ENCODE measurements at places on chromosomes 6 and 20.

GRCh38 chr20:46974669-46975434 is 80.2 kb downstream of the EYA2 start:
- DNase-seq: no peak

DNA sequence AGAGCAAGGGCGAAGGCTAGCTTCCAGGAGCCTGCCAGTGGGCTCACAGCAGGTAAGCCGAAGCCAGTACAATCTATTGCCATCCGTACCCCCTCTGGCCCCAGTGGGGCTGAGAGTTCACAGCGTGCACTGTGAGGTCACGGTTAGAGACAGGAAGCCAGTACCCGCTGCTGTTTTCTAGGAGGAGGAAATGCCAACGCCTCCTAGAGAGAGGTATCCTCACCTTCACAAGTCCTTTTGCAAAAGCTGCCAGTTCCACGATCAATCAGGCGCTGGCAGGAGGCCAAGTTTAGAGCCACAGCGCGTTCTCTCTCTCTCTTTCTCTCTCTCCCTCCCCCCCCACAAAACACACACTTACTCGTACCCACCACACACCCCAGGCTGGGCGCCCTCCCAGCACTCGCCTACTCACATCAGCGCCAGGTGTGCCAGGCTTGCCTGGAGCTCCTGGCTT is 22.5 kb downstream of the COL9A1 start:
- DNase-seq: peak; percentile 42

DNA sequence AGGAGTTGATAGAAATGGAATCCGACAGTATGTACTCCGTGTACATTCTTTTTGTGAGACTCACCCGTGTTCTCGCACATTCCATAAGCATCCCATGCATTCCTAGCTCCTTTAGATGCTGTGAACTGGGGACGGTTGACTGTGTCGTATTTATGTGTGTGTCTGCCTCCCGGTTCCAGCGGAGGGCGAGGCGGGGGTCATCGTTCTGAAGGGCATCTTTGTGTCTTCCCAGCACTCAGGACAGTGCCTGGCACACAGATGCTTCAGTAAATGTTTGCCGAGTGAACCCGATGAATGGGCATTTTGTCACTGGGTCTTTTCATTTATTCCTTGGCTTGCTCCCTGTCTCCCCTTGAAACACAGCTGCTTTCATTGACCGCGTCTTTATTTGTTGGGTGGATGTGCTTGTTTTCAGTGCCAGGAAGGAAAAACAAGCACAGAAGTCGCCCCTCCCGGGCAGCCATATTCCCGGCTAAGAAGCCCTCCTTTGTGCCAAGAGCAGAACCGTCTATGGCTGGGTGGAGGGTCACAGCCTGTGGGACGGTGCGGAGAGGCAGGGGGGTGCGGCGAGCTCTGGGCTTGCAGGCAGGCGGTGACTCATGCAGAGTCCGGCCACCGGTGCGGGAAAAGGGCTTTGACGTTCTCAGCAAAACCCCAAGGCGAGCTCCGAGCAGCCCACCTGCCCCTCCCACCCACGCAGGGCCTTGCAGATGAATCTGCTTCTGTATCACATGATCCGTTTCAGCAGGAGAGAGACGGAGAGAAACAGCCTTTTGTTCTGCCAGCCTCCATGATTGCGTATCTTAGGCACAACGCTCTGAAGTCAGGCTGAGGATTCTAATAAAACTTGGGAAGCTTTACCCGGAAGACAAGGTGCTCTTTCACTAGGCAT is 11.2 kb upstream of the PSMG4 start:
- DNase-seq: no peak

DNA sequence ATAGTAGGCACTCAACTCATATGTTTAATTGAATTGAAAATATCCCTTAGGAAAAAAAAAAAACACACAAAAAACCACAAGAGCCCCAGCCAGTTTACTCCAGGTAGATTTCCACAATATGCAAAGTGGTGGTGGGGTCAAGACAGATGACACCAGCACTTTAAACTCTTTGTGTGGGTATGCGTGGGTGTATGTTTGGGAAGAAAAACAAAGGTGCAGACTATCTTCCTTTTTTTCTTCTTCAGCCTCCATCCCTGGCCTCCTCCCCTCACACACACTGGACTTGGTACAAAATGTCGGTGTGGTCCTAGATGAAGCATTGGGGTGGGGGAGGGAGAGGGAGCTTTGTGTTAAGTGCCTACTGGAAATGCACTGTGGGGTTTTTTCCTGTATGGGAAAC is 42.2 kb upstream of the CDKAL1 start:
- DNase-seq: no peak

- no peak for DNase-seq
Measured at GRCh38 chr6:26569433-26569764, 27.4 kb upstream of the ABT1 start.

- no peak for DNase-seq
Measured at GRCh38 chr6:22189946-22190345, 106.9 kb downstream of the PRL start.

DNA sequence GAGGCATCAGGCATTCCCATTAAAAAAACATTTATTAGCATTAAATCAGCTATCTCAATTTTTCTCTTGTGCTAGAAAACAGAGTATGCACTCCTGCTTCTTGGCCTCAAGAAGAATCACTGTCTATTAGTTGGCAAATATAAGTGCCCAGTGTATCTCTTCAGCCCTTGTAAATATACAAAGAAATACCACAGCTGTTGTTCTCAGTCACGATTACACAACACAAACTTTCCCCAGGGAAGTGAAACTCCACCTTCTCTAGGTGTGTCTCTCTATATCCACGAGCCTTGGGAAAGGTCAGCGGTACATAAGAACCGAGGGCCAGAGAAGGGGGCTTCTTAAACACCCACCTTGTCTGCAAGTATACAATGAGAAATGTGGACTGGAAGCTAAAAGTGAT is 194.7 kb downstream of the PKHD1 start:
- DNase-seq: no peak

DNA sequence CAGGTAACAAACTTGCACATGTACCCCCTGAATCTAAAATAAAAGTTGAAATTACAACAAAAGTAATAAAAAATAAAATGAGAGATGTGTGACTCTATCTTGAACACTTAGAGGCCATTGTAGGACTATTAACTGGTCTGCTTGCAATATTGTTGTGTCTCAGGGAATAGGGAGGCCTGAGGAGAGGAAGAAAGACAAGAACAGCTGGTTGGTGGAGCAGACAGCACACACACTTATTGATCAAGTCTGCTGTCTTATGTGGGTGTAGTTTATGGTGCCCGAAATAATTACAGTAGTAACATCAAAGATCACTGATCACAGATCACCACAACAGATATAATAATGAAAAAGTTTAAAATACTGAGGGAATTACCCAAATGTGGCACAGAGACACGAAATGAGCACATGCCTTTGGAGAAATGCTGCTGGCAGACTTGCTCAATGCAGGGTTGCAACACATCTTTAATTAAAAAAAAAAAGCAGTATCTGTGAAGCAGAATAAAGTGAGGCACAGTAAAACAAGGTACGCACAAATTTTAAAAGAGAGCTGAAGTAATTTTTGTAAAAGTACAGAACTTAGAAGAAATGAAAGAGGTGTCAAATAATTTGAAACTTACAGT is 110.1 kb upstream of the HDAC2 start:
- DNase-seq: no peak

- DNase-seq: no peak
Measured at GRCh38 chr6:9961646-9962045, 453.2 kb downstream of the TFAP2A start.

- DNase-seq: peak; percentile 63
Measured at GRCh38 chr6:252775-253535, 39.3 kb upstream of the DUSP22 start.

- DNase-seq: no peak
Measured at GRCh38 chr6:40312213-40313015, 274.8 kb downstream of the LRFN2 start.

- DNase-seq: no peak
Measured at GRCh38 chr6:7267466-7268091, 45.4 kb downstream of the SSR1 start.

- no peak for DNase-seq
Measured at GRCh38 chr20:60867589-60867988, 384.5 kb upstream of the CDH4 start.

GRCh38 chr6:11712760-11713159 is 65.8 kb downstream of the ADTRP start:
- no peak for DNase-seq

- DNase-seq: no peak
Measured at GRCh38 chr6:169292338-169293124, 38.9 kb upstream of the THBS2 start.

DNA sequence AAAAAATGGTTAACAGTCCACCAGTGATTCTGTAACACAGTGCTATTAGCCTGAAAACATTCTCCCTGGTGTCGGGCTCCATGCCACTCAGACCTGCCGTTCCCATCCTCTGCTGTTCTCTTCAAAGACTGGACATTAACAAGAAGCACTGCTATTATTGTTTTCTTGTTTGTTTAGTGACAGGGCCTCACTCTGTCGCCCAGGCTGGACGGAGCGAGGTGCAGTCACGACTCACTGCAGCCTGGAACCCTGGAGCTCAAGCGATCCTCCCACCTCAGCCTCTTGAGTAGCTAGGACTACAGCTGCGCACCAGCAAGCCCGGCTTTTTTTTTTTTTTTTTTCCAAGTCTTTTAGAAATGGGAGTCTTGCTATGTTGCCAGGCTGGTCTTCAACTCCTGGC is 9.6 kb downstream of the RMND1 start:
- DNase-seq: no peak

GRCh38 chr6:148885136-148885865 is 138.5 kb downstream of the UST start:
- DNase-seq: no peak

DNA sequence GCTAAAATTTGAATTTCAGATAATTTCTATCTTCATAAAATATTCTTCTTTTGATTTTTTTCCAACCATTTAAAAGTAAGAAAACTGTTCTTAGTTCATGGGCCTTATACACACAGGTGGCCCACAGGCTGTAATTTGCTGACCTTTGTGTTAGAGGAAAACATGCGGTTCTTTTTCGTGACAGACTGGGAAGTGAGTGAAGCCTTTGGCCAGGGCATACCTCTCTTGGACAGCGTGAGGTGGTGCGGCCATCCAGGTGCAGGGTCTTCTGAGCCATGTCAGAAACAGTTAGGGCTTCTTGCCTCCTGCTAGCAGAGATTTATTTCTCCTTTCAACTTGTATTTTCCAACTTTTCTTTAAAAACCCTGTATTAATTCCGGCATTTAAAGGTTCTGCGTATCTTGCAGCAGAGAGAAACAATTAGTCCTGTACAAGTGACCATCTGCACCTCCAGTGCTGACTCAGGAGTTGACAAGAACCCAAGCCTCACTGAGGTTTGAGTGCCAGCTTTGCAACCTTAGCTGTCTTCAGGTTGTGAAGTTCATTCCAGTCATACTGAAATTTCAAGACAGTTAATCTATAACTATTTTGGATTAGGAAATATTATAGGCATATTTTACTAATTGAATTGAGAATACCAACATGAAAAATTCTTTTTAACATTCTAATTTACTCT is 177.8 kb downstream of the LY86 start:
- no peak for DNase-seq

DNA sequence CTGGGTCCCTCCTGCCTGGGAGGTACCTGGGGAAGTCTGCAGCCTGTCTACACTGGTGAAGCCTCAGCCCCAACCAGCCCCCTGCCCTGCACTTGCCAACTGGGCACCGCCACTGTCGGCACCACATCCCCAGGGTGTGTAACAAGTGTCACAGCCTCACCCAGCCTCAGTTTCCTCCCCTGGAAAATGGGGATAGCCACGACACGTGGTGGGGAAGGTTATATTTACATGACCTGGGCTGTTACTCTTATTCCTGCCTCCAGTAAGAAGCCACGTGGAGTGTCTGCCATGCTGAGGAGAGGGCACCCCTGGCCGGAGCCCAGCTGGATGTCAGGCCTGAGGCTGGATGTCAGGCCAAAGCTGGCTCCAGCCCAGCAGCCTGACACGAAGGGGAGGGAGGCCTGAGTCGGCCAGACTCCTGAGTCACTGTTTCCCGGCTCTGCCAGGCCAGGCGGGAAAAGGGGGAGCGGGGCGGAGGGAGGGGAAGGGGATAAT is 44.9 kb downstream of the SNAI1 start:
- DNase-seq: no peak

- no peak for DNase-seq
Measured at GRCh38 chr6:150297327-150298029, 71.3 kb upstream of the IYD start.

DNA sequence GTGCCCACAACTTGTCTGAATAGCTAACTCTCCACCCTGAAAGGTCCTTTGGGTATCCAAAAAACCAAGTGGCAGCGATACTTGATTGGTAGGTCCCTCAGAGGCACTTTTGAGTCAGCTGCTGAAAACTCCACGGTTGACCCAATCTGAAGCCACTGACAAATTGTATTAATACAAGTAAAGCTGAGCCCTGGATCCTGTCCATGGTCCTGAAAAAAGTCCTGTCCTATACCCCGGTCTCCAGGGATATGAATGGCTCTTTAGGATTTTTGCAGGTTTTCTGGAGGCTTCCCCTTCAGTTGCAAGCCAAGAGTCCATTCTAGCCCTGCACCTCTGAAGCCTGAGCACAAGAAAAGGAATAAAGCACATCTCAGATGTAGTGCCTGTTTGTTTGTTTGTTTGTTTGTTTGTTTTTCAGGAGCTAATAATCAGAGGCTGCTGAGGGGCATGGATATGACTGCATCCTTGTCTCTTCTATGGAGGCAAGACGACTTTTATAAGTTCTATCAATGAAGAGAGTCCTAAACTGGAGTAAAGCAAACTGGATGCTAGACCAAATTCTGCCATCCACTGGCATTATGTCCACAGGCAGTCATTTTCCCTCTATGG is 1.7 kb upstream of the SLC12A5 start:
- DNase-seq: no peak

DNA sequence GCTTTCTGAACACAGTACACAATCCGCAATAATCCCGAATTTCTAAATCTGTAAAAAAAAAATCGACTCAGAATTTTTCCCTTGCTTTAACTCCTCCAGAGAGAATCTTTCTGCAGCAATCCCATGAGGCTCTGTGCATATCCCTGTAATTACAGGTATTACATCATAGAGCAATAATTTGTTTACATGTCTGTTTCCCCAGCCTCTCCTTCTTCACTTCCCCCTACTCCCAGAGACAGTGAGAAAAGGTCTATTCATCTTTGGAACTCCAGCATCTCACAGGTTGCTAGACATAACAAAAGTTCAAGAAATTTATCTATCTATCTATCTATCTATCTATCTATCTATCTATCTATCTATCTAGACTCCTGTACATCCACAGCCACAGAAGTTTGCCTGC is 26.0 kb downstream of the KLHL31 start:
- no peak for DNase-seq

- no peak for DNase-seq
Measured at GRCh38 chr20:52824494-52825216, 147.5 kb upstream of the TSHZ2 start.

Data from NCI-H1417 treated with DMSO at 0.1 percent for 48 hours (cell line).